Activated CD4-positive, alpha-beta T cell treated with anti-CD3 and anti-CD28 coated beads, Interleukin-2, amount 50 U/mL, for 16 hours (primary cell): ENCODE measurements at places on chromosomes 13 and 19.
A peak's percentile ranks its signal among the peaks of the same experiment; 100 is the strongest.

GRCh38 chr13:104414771-104415170 lies 1348.6 kb upstream of the SLC10A2 start:
- DNase-seq: no peak

- DNase-seq: peak; percentile 94
Measured at GRCh38 chr19:19404879-19405860, at the start of gene GATAD2A. Gene GATAD2A, plus strand, starts transcription at chr19:19405675. Its CDS starts 59,671 bp downstream, at chr19:19465346.

DNA sequence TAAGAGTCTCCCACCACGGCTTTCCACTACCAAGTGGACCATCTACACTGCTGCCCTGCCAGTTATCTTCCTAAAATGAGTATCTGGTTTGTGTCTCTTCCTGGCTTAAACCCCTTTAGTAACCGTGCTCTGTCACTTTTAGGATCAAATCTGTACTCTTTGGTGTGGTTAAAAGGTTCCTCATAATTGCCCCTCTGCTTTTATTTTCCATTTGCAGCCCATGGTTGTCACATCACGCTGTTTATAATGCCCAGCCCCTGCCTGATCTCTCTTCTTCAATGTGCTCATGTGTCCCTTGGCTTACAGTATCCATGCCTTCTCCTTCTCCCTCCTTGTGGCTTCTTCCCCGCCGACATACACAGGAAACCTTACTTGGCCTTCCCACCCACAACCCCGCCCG lies 100.1 kb downstream of the DGKH start:
- DNase-seq: no peak

- no peak for DNase-seq
Measured at GRCh38 chr13:43424412-43424811, 362.4 kb downstream of the ENOX1 start.

DNA sequence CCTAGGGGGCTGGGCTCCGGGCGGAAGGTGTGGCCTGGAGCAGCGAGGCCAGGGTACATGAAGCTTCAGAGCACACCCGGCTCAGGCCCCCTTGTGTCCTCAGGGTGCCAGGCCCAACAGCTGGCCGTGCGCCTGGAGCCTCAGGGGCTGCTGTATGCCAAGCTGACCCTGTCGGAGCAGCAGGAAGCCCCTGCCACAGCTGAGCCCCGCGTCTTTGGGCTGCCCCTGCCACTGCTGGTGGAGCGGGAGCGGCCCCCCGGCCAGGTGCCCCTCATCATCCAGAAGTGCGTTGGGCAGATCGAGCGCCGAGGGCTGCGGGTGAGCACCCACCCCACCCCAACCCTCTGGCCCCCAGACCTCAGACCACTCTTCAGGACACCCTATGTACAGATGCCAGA lies 3.2 kb downstream of the SYDE1 start:
- no peak for DNase-seq

- no peak for DNase-seq
Measured at GRCh38 chr19:58058467-58058866, 615 bp upstream of the ZNF135 start.

DNA sequence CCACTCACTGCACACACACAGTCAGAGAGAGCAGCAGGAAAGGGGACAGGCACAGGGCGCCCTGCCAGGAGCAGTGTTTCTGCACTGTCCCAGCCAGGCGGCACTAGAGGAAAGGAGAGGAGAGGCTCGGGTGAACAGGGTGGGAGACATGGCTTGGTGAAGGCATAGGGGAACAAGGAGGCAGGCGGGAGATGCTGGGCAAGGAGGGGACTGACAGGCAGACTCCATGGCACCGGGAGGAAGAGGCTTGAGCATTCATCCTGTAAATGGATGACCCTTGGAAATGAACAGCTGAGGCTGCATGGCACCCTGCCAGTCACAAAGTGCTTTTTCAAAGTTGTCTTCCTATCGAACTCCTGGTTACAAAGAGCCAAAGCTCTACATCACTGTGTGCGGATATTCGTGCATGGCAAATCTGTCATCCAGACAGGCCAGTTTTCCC lies 22.4 kb downstream of the MED26 start:
- no peak for DNase-seq

- no peak for DNase-seq
Measured at GRCh38 chr13:103066079-103066780, at the start of gene SLC10A2. Gene SLC10A2, minus strand, starts transcription at chr13:103066417. Its CDS starts 168 bp downstream, at chr13:103066249.
